ENCODE measurements at places on chromosomes 3 and 15. TPM values are rescaled to one million over a fixed set of nuclear protein-coding genes. Genes with fewer than 3 reads are reported as not detected.
A peak's percentile ranks its signal among the peaks of the same experiment; 100 is the strongest.

DNA sequence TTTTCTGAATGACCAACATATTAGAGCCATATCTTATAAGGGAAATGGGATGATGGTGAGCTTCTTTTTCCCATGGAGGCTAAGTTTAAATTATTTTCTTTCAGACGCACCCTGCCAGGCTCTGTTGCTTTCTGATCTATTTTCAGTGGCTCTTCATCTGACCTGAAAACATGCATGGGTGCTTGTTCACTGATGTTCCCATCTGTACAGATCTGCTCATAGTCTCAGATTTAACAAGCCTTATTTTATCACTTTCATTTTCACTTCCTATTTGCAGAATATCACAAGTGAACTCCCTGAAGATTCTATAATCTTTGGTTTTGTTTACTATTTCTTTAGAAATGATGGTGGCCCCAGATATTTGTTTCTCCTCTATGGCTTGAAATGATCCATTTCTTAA lies 31.1 kb upstream of the SUCLG2 start:
- no peak for DNase-seq

DNA sequence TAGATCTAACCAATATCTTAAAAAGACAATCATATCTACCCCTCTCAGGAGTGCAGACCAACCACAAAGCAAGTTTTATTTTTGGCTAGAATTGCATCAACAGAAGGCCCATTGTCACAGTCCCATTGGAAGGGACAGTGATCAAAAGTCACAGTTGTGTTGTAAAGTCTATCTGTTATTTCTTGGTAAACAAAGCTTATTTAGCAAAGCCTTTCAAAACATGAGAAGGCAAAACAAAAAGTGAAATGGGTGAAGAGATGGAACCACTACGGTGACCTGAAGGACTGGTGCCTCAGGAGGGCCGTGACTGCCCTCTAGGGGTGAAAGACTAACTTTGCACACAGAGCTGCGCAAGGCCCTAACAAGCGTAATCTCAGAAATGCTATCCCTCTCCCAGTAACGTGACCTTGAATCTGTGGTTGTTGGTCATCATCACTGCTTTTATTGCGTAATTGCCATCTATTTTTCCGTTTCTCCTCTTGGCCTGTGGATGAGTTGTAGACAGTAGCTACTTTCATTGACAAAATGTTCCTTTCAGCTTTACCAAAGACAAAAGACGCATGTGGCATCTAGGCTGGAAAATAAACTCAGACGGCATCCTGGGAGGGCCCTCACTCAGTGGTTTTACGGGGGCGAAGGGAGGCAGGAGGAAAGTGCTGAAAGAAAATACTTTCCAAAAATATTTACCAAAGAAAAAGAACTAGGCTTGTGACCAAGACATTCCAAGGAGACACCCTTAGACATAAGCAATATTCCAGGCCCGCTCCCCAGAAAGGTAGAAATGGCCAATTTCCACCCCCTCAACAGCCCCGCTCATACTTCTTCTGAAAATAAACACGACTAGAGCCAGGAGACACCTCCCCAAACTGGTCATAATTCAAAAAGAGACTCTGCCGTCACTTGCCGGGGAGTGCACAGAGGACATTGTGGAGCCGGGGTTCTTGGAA lies 79.4 kb downstream of the FRMD4B start:
- DNase-seq: peak; percentile 92

GRCh38 chr3:36698314-36698713 lies 66.0 kb downstream of the DCLK3 start:
- DNase-seq: no peak

DNA sequence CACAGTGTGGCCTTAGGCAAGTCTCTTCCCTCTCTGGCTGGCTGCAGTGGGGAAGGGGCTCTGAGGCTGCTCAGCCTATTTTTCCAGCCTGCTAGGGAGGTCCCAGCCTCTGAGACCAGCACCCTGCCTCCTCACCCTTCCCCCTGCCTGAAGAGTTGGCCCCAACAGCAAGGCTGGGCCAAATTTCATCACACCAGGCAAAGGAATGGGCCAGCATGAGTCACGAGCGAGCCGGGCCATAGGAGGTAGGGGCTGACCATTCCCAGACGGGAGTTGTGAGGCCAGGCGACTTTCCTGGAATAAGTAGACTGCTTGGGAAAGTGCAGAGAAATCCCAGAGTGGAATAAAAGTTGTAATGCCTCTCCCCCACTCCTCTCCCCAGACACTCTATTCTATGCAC lies 5.7 kb upstream of the FBLN2 start:
- DNase-seq: peak; percentile 73

GRCh38 chr3:123202451-123202850 lies 708 bp downstream of the SEC22A start:
- peak; percentile 32 for DNase-seq

- peak; percentile 26 for DNase-seq
Measured at GRCh38 chr3:46280105-46280797, 38.0 kb downstream of the CCR3 start.

DNA sequence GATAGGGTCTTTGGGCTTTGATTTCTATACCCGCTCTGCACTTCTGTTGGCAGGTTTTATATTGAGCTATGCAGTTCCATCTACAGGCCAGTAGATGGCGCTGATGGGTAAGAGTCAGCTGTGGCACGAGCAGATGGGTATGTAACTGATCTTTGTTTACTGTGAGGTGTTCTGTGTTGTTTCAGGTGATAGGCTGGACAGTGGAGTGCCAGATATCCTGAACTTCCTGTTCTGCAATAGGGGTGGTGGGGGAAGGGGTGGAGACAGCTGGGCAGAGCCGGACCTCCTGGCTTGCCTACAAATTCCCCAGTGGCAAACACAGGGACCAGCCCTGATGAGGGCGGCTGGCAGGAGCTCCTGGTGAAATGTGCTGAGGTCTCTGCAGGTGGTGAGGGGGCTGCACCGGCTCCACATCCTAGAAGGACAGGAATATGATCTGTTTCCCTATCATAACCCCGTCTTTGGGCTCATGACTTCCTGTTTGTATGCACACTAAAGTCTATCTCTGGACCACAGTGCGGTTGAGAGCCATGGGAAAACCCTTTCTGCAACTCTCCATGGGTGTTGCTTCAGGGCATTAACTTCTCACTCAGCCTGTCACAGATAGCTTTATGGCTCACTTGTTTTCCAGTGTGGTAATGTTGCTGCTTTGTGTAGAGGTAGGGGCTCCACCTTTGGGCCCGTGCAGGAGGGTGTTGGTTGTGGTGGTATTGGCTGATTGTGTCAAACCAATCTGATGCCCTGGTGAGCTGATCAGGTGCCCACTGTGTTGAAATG lies 13.4 kb upstream of the FAM98B start:
- DNase-seq: peak; percentile 73

DNA sequence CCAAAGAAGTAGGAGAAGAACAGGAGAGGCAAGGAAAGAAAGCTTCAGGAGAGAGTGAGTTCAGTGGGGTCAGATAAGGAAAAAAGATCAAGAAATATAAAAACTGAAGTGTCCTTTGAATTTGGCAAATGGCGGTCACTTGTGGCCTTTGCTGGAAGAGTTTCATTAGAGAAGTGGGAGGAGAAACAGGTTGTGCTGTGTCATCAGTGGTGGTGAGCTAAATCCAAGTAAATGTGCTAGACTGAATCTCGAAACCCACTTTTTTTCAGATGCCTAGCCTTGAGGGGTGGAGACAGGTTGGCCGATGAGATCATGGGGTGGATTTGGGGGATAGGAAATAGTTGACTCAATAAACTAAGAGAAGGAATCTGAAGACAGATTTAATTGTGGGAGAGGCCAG lies 43.7 kb downstream of the CHRD start:
- DNase-seq: no peak

SEMA3B gene
- total RNA-seq: 60.2 TPM

LDHAL6B gene
- total RNA-seq: not detected

All from hepatocyte (in vitro differentiated cells).